ENCODE measurements at places on chromosomes 13 and 19.

GRCh38 chr19:8612807-8613171, 2.3 kb upstream of the ADAMTS10 start:
- no peak overlapping the region for H3K27ac ChIP-seq
- DNase-seq, result no peak
- no peaks in the 10 kb centered on the region for H3K36me3 ChIP-seq
- H3K27me3 ChIP-seq, result peaks cover 58% of the 10 kb centered on the region

DNA sequence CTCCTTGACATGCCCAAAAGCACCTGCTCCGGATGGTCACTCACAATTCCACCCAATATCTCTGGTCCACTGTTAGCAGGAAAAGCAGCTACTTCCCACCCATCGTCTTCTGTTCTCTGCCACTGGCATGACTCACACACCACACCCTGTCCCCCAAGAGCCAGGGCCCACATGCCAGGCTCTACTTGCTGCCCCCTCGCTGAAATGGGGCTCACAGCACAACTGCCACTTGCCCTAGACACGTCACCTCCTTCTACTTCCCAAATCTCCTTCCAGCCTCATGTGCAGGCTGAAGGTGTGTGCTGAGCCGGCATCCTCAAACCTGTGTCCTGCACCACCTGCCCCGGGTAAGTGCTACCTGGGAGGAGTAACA, 65.0 kb downstream of the TBC1D4 start:
- no peak for DNase-seq
- no peaks in the 10 kb centered on the region for H3K36me3 ChIP-seq
- H3K27me3 ChIP-seq, result no peaks in the 10 kb centered on the region

DNA sequence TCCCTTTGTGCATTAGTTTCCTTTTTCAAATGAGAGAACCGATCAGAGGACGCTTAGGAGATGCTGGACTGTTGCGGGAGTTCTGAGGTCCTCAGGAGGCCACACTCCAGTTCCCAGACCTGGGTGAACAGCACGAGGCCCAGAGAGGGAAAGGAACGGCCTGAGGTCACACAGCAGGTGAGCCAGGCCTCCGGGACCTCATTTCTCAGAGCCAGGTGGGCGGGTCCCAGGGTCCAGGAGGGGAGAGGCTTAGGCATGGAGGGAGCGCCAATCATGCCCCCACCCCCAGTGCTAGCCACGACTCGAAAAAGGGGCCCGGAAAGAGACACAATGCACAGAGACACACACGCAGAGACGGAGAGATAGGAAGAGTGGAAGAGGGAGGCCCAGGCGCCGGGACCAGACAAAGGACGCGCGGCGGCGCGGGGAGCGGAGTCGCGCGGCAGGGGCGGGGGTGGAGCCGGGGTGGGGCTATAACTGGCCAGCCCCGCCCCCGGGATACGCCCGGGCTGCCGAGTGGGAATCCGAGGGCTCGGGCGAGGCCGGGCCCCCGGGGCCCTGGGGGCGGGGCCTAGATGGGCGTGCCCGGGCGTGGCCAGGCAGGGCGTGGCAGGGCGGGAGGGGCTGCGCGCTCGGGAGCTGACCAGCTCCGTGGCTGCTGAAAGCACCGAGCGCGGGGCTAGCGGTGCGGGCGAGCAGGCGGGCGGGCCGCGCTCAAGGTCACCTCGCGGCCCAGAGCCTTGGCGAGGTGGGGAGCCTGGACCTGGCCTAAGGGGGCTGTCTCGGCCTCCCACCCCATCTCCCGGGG, 1.6 kb downstream of the ELAVL3 start:
- H3K4me3 ChIP-seq, result no peak overlapping the region
- H3K27ac ChIP-seq, result no peak overlapping the region
- peaks cover 37% of the 10 kb centered on the region for H3K27me3 ChIP-seq
- peaks cover 10% of the 10 kb centered on the region for H3K4me1 ChIP-seq

DNA sequence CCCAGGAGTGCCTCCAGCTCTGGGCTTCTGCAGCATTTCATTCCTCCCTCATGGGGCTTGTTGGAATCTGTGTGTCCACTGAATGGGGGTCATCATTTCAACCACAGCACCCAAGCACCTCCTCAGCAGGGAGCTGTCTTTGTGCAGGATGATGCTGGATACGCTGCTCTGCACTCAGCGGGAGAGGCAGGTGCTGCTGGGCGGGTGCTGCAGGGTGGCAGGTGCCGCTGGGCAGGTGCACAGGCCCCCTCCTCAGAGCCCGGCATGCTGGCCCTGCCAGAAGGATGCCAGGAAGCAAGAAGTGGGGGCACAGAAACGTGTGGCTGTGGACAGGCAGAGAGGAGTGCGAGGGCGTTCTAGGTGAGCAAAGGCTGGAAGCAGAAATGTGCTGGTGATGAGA, 121.8 kb upstream of the VSTM2B start:
- no peaks in the 10 kb centered on the region for H3K36me3 ChIP-seq
- H3K27ac ChIP-seq, result no peak overlapping the region
- DNase-seq, result no peak

DNA sequence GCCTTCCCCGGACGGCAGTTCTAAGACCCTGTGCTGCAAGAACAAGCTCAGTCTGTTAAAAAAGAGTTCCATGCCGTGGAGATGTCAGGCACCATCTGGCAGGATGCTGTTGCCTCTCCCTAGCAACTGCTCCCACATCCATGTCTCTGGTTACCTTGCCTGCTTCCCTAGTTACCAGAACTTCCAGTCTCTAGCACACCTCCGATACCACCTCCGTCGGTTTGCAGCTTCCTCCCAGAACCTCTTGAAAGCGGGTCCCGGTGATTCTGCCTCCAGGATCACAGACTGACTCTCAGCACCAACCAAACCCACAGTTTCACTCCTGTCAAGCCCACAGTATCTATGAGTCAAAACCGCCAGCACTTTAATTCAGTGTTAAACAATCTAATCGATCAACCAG, 55.4 kb downstream of the KCTD12 start:
- no peak overlapping the region for H3K4me3 ChIP-seq
- no peaks in the 10 kb centered on the region for H3K27me3 ChIP-seq
- DNase-seq, result no peak
- no peaks in the 10 kb centered on the region for H3K4me1 ChIP-seq
- no peak overlapping the region for H3K27ac ChIP-seq

- no peak for DNase-seq
- no peaks in the 10 kb centered on the region for H3K36me3 ChIP-seq
- H3K4me1 ChIP-seq, result no peaks in the 10 kb centered on the region
- no peaks in the 10 kb centered on the region for H3K27me3 ChIP-seq
These were observed 45.4 kb upstream of the TFDP1 start for GRCh38 chr13:113539176-113539575.

DNA sequence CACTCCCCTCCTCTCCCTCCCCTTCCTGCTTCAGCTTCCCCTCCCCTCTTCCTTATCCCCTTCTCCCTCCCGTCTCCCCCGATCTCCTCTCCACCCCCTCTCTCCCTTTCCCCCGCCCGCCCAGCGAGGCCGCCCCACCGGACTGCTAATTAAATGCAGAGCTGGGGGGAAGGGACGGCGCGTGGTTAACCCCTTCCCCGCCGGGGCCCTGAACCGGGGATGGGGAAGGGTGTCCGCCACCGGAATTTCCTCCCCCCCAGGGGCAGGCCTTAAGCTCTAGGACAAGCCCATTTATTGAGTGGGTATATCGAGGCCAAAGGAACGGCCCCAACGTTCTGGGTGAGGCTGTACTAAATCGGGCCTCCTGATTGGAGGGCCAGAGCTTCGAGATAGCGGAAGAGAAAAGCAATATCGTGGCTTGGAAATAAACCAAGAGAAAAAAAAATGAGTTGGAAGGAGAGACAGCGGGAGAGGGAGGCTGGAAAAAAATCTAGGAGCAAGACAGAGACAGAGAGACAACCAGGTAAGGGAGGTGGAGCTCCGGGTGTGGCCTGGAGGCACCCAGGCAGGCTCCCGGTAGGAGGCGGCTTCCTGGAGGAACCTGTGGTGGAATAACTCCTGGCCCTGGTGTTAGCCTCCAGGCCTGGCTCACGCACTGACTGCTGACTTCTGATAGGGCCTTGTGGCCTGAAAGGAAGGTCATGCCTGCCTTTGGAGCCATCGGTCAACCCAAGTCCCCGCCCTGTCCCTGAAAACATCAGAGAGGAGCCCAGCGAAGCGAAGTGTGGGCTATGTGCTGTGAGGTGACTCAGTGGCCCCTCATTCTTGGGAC, 11.6 kb upstream of the JUND start:
- no peak for DNase-seq
- H3K4me3 ChIP-seq, result peak overlapping the region; percentile 60

DNA sequence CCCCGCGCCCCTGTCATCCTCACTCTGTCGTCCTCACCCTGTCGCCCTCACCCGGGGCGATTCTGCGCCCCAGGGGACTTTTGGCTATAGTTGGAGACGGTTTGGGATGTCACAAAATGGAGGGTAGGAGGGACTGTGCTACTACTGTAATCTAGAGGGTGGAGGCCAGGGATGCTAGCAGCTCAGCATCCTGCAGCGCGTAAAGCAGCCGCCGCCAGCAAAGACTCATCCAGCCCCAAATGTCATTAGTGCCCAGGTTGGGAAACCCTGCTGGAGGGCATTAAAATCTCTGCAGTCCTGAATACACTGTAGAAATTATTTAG, 362 bp downstream of the ZNF557 start:
- H3K4me1 ChIP-seq, result peaks cover 4% of the 10 kb centered on the region
- H3K36me3 ChIP-seq, result peaks cover 20% of the 10 kb centered on the region
- H3K4me3 ChIP-seq, result peak overlapping the region; percentile 83
- DNase-seq, result no peak

GRCh38 chr13:23504180-23504579, 66.0 kb upstream of the TNFRSF19 start:
- H3K4me1 ChIP-seq, result no peaks in the 10 kb centered on the region
- no peaks in the 10 kb centered on the region for H3K27me3 ChIP-seq
- no peak for DNase-seq
- no peaks in the 10 kb centered on the region for H3K36me3 ChIP-seq
- no peak overlapping the region for H3K4me3 ChIP-seq
- H3K27ac ChIP-seq, result no peak overlapping the region

DNA sequence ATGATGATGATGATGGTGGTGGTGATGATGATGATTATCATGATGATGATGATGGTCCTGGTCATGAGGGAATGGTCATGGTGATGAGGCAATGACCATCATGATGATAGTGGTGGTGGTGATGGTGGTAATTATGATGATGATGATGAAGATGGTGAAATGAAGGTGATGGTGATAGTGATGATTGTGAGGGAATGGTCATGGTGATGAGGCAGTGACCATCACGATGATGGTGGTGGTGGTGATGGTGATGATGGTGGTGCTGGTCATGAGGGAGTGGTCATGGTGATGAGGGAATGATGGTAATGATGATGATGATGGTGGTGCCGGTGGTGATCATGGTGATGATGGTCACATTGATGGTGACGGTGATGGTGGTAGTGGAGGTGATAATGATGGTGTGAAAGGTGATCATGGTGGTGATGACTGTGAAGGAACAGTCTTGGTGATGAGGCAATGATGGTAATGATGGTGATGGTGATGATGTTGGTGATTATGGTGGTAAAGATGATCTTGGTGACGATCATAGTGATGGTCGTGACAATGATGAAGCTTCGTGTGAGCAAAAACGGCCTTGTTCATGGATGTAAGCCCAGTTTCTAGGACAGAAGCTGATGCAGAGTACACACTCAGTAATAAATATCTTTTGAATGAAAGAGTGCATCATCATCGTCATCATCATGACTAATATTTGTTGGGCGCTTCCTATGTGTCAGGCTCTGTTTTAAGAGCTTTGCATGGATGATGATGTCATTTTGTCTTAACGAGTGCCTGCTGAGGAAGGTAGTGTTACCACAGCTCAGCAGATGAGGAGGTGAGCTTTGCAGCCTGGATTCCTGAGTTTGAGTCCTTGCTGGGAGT, 17.3 kb downstream of the SBK2 start:
- DNase-seq, result no peak
- no peak overlapping the region for H3K4me3 ChIP-seq
- H3K4me1 ChIP-seq, result no peaks in the 10 kb centered on the region
- H3K36me3 ChIP-seq, result no peaks in the 10 kb centered on the region
- H3K27ac ChIP-seq, result no peak overlapping the region

- DNase-seq, result no peak
- H3K27me3 ChIP-seq, result peaks cover 87% of the 10 kb centered on the region
- no peak overlapping the region for H3K4me3 ChIP-seq
These were observed 19.9 kb downstream of the ACER1 start for GRCh38 chr19:6313398-6313969.

- H3K27me3 ChIP-seq, result no peaks in the 10 kb centered on the region
- no peak for DNase-seq
- no peaks in the 10 kb centered on the region for H3K4me1 ChIP-seq
- H3K27ac ChIP-seq, result no peak overlapping the region
- no peak overlapping the region for H3K4me3 ChIP-seq
These were observed 76.6 kb downstream of the ZMYM2 start for GRCh38 chr13:20035130-20035529.

DNA sequence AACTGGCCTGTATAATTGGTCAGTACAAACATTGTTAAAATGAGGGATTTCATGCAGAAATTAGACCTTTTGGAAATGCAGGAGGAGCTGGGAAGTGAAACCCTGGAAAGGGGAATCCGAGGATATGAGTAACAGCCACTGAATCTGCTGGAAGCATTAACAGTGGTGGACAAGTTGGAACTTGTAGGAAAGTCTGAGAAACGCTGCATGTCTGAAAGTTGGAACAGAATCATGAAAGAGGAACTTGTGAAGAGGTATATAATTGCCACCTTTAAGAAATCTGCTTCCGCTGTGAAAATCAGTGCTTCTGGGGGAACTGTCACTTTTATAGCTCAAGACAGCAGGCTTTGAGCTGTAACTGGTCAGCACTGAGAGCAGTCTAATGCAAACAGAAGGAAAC, 716.5 kb upstream of the PRR20A start:
- no peak for DNase-seq
- H3K27me3 ChIP-seq, result no peaks in the 10 kb centered on the region
- no peak overlapping the region for H3K4me3 ChIP-seq
- H3K36me3 ChIP-seq, result no peaks in the 10 kb centered on the region
- H3K27ac ChIP-seq, result no peak overlapping the region
- H3K4me1 ChIP-seq, result no peaks in the 10 kb centered on the region

GRCh38 chr19:4596033-4596904, 36.8 kb upstream of the SEMA6B start:
- no peaks in the 10 kb centered on the region for H3K36me3 ChIP-seq
- no peak for DNase-seq
- peaks cover 89% of the 10 kb centered on the region for H3K27me3 ChIP-seq
- H3K27ac ChIP-seq, result no peak overlapping the region

GRCh38 chr13:21051675-21052074, 9.7 kb downstream of the LATS2 start:
- H3K4me3 ChIP-seq, result no peak overlapping the region
- DNase-seq, result no peak
- no peak overlapping the region for H3K27ac ChIP-seq
- H3K27me3 ChIP-seq, result no peaks in the 10 kb centered on the region

- no peaks in the 10 kb centered on the region for H3K36me3 ChIP-seq
- DNase-seq, result no peak
- H3K4me3 ChIP-seq, result no peak overlapping the region
- no peaks in the 10 kb centered on the region for H3K4me1 ChIP-seq
- H3K27ac ChIP-seq, result no peak overlapping the region
These were observed 341.3 kb downstream of the SPRY2 start for GRCh38 chr13:79999601-80000000.

- no peak for DNase-seq
- peaks cover 3% of the 10 kb centered on the region for H3K4me1 ChIP-seq
- H3K27me3 ChIP-seq, result no peaks in the 10 kb centered on the region
- H3K4me3 ChIP-seq, result no peak overlapping the region
- no peaks in the 10 kb centered on the region for H3K36me3 ChIP-seq
These were observed 55.8 kb upstream of the OBI1 start for GRCh38 chr13:78714717-78715116.

Measured in MM.1S (cell line).